ENCODE measurements at places on chromosomes 13 and 19.

DNA sequence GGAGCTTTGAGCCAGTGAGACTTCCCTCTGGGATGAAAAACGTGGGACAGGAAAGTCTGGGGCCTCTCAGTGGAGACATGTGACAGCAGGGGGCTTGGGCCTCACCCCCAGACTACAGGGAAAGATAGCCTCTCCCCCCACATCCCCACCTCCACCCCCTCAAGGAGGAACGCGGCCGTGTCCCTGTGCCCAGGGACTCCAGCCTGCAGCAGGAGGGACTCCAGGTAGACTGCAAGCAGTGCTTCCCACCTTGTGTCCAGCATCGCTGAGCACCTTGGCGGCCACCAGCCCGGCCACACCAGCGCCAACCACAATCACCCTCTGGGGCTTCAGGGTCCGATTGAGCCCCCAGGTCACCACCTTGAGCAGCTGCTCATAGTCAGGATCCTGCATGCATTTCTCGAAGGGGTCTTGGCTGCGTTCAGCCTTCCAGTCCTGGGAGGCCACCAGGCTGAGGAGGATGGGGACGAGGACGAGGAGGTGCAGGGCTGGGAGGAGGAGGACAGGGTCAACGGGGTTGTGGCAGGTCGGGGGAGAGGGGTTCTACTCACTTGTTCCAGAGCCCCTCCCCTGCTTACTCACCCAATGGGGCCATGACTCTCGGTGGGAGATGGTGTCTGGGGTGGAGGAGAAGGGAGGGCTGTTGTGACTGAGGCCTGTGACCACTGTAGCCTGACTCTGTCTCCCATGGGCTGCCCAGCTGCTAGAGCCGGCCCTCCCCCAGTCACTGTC is 955 bp downstream of the IL4I1 start:
- no peak for DNase-seq

DNA sequence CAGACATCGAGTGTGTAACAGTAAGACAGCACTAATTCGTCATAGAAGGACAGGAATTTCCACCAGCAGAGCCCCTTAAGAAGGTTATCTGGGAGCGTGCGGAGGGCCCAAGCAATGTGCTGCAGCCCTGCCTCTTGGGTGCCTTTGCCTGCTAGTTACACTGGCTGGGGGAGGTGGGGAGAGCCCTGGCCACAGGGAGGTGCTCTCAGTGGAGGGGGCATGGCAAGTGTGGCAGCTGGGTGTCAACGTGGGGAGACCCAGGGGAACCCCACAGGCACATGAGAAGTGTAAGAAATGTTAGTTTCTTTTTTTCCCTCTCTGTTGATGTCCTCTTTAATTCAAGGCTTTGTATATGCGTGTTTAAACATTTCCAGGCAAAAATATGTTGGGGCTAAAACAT is 50.9 kb upstream of the TMTC4 start:
- no peak for DNase-seq

DNA sequence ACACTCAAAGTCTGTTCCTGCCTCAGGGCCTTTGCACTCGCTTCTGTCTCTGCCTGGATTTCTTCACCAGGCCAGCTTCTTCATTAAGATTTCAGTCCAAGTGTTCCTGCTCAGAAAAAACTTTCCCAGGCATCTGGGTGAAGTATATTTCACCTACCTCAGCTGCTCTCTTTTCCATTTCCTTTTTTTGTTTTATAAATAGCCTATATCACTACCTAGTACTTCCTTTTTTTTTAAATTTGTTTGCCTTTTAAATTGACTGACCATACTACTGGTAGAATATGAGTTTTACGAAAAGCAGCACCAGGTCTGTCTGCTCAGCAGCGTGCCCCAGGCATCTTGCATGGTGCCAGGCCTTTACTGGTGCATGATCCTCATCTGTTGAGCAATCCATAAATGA is 1064.4 kb downstream of the UQCRFS1 start:
- DNase-seq, result no peak

GRCh38 chr19:51448411-51449016 is 9.7 kb downstream of the SIGLEC8 start:
- DNase-seq, result no peak

DNA sequence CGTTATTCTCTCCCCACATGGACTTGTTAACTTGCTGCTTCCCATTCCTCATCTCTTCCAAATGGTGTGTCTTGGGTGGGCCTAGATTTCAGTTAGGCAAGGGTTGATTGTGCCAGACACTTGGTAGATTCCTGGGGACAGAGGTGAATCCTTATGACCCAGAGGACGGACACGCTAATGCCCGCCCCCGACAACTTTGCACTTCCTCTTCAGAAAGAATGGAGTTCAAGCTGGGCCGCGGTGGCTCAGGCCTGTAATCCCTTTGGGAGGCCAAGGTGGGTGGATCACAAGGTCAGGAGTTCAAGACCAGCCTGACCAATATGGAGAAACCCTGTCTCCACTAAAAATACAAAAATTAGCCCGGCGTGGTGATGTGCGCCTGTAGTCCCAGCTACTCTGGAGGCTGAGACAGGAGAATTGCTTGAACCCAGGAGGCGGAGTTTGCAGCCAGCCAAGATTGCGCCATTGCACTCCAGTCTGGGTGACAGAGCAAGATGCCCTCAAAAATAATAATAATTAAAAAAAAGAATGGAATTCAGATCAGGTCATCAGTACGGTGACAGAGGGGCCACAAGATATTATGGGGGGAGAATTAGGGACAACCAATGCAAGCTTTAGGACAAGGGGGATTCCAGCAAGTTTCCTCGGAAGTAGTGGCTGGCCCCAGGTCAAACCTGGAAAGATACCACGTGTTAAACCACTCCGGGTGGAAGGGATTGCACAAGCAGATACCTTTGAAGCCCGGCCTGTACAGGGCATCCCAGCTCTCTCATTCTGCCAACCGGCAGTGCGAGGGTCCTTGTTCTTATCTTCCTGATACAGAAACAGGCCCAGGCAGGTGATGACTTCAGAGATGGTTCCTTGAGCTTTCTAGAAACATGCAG is 2.7 kb downstream of the MYO9B start:
- no peak for DNase-seq

GRCh38 chr13:114124431-114124830 is 8.0 kb downstream of the RASA3 start:
- DNase-seq, result no peak

DNA sequence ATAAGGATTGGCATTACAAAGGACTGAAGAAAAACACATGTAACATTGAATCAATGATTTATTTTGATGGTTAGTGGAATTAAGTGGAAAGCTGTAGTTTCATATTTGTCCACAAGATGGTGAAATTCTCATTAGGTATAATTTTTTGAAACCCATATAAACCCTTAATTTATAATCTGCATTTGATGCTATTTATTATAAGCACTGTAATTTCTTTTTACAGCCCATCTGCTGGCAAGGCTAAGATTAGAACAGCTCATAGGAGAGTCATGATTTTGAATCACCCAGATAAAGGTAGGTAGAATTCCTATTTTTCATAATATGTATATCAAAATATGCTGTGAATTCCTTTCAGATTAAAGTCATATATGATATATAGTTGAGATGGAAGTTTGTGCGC is 62.2 kb downstream of the DNAJC15 start:
- no peak for DNase-seq

- no peak for DNase-seq
Observed at GRCh38 chr19:46090444-46090843, 34.0 kb downstream of the IGFL3 start.

- no peak for DNase-seq
Observed at GRCh38 chr13:99041337-99041736, 63.5 kb upstream of the DOCK9 start.

DNA sequence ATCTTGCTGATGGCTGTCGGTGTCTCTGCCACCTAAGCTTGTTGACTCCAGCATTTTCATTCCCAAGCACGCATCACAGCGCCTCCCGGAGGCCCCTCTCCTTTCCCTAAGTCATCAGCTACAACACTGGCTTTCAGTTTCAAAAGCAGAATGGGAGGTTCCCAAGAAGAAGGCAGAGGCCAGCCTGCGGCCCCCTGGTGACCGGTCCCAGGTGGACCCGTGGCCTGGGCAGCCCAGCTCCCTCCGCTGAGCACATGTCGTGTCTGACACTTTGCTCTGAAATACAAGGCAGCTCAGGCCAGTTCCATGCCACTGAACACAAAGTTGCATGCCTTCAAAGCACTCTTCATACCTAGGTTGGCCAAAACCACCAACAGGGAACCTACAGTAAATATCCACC is 8.5 kb downstream of the MLLT1 start:
- no peak for DNase-seq

GRCh38 chr19:5478241-5478924 is 23.2 kb downstream of the ZNRF4 start:
- no peak for DNase-seq
